ENCODE measurements at places on chromosomes 6 and 20.

- H3K36me3 ChIP-seq, result no peaks in the 10 kb centered on the region
- DNase-seq, result no peak
- H3K27me3 ChIP-seq, result peaks cover 26% of the 10 kb centered on the region
- no peak overlapping the region for H3K27ac ChIP-seq
- H3K4me3 ChIP-seq, result no peak overlapping the region
Measured at GRCh38 chr6:2514965-2515543, 235.7 kb downstream of the MYLK4 start.

DNA sequence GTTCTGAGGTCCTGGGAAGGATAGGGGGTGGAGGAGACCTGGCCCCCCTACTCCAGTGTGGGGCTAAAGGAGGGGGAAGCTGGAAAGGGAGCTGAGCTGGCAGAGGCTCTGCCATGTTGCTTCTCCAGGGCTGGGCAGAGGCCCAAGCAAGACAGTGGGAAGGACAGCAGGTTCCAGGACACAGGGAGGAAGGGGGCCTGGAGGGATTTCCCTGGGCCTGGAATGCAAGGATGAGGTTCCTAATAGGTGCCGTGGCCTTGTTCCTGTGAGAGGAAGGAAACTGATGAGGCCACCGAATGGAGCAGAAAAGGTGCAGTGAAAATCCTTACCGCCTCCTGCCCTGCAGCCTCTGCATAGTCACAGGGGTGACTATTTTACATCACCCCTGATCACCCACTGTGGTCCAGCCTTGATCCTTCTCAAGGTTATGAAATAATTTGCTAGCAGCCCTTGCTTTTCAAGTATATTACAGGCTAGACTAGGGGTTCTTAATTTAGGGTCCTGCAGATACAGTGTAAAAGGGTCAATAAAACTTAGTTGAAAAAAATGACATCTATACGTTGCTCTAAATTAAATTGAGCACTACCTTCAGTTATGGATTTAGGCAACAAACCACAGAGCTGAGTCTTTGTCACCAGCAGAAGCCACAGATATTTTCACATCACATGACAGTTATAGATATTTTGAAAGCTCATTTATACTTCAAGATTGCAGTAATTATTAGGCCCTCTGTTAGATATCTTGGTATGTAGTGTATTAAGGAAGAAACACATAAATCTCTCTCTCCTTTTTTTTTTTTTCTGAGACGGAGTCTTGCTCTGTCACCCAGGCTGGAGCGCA is 45.7 kb upstream of the RNF24 start:
- no peak overlapping the region for H3K4me3 ChIP-seq
- no peak for DNase-seq
- no peak overlapping the region for H3K27ac ChIP-seq
- no peaks in the 10 kb centered on the region for H3K36me3 ChIP-seq
- H3K27me3 ChIP-seq, result no peaks in the 10 kb centered on the region

GRCh38 chr20:9052136-9052535 is 16.8 kb upstream of the PLCB4 start:
- no peaks in the 10 kb centered on the region for H3K27me3 ChIP-seq
- H3K36me3 ChIP-seq, result no peaks in the 10 kb centered on the region
- no peaks in the 10 kb centered on the region for H3K4me1 ChIP-seq
- no peak for DNase-seq
- no peak overlapping the region for H3K4me3 ChIP-seq
- H3K27ac ChIP-seq, result no peak overlapping the region

DNA sequence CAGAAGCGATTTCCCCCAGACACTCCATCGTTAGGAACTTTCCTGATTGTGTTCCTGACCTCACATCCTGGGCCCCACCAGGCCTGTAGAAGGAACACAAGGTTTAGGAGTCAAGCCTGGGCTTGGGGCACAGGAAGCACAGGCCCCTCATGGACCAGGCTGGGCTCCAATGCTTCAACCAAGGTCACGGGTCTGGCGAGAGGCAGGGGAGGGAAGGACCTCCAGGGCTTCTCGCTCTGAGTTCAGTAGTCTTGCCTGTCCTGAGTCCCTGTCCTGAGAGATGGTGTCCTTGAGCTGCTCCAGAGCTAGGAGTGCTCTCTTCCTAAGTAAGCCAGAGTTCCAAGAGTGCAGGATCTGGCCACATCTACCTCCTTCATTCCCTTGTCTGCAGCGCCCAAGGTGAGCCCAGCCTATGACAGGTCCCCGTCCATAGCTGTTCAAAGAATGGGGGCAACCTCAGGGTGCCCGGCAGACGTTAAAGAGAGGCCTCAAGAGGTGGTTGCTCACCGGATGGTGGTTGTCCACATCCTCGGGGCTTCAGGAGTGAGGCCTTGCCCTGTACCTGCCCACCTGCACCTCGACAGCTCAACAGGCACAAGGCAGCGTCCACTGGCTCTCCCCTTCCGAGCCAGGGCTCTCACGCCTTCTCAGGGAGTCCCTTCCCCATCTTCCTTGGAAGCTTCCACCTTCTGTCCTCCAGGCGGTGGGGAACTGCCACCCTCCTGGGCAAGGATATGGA is 1.6 kb upstream of the TUBB1 start:
- H3K4me3 ChIP-seq, result no peak overlapping the region
- no peak overlapping the region for H3K27ac ChIP-seq
- peaks cover 3% of the 10 kb centered on the region for H3K36me3 ChIP-seq
- DNase-seq, result no peak
- peaks cover 46% of the 10 kb centered on the region for H3K4me1 ChIP-seq
- H3K27me3 ChIP-seq, result no peaks in the 10 kb centered on the region

- no peak overlapping the region for H3K27ac ChIP-seq
- peaks cover 8% of the 10 kb centered on the region for H3K27me3 ChIP-seq
- H3K4me3 ChIP-seq, result no peak overlapping the region
- peaks cover 15% of the 10 kb centered on the region for H3K4me1 ChIP-seq
- DNase-seq, result no peak
Measured at GRCh38 chr6:148523551-148523950, 180.9 kb downstream of the SASH1 start.

DNA sequence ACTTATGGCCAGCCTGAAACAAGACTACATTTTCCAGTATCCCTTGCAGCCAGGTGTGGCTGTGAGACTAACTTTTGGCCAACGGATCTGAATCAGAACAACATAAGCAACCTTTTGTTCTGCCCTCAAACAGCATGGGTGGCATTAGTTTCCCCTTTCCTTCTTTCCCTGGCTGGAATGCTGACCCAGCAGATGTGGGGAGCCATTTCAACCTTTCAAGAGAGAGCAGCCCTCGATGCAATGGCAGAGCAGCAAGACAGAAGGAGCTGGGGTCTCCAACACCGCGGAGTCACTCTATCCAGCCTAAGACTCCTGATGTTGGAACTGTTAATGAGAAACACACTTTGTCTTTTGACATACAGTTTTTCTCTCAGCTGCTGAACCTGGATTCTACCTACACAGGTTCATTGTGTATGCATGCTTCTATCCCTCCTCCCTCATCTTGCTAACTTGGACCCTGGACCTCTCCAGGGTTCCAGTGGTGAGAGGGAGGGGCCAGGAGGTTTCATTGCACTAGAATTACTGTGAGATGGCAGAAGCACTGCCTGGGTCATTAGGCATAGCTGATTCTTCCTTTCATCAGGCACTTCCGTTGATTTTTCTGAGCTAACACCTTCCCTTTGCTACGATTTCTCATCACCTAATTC is 28.8 kb upstream of the DDR1 start:
- no peaks in the 10 kb centered on the region for H3K27me3 ChIP-seq
- no peak for DNase-seq
- no peaks in the 10 kb centered on the region for H3K4me1 ChIP-seq
- H3K4me3 ChIP-seq, result no peak overlapping the region
- H3K27ac ChIP-seq, result no peak overlapping the region

- DNase-seq, result no peak
- no peak overlapping the region for H3K27ac ChIP-seq
- no peak overlapping the region for H3K4me3 ChIP-seq
Measured at GRCh38 chr6:128233531-128233930, 286.9 kb downstream of the PTPRK start.
